ENCODE measurements at places on chromosomes 7 and 10. TPM values are rescaled to one million over a fixed set of nuclear protein-coding genes. Genes with fewer than 3 reads are reported as not detected.

AMZ1 gene
- 1.1 TPM for polyA plus RNA-seq

C7orf57 gene
- polyA plus RNA-seq: not detected

C10orf105 gene
- polyA plus RNA-seq: not detected

DNA sequence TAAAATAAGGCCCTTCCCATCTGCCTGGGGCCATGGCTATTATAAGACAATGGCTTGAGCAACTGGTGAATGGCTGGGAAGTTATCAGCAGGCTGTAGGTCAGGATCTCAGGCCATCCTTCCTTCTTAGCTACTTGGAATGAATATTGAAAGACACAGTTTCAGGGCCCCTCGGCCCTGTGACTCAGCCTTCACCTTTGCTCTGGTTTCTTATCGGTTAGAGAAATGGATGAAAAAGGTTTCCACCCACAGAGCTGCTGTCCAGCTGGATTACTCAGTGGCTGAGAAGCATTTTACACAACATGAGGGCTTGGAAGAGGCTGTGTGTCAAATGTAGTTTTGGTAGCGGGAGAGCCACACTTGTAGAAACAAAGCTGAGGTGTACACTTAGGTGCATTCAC is 9.4 kb downstream of the ACSL5 start:
- peaks cover 3% of the 10 kb centered on the region for H3K36me3 ChIP-seq
- no peaks in the 10 kb centered on the region for H3K27me3 ChIP-seq
- peak overlapping the region; percentile 26 for H3K27ac ChIP-seq
- H3K4me3 ChIP-seq: no peak overlapping the region
- peaks cover 47% of the 10 kb centered on the region for H3K4me1 ChIP-seq

GRCh38 chr7:51278797-51279196 is 37.8 kb downstream of the COBL start:
- no peaks in the 10 kb centered on the region for H3K36me3 ChIP-seq
- no peak overlapping the region for H3K27ac ChIP-seq
- H3K4me1 ChIP-seq: no peaks in the 10 kb centered on the region
- no peak for DNase-seq
- no peaks in the 10 kb centered on the region for H3K27me3 ChIP-seq

DNA sequence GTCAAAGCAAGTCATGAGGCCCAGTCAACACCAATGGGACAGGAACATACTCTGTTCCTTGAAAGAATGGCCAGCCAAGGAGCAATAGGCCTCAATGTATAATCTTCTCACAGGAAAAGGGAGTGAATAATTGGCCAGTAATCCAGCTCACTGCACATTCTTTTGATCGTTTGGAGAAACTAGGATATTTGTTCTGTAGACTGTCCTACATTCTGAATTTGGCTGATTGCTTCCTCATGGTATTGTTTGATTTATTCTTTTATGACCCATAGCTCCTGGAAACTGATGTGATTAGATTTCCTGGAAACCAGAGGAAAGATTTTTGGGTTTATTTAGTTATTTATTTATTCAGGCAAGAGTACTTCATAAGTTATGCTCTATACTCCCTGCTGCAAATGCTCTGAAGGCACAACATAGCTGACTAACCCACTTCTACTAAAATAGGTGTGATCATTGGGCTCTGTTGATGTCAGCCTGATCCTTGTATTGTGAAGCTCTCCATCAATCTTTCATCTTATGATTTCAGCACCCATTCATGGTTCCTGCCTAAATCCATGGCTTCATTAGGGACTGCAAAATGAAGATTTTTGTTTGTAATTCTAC is 745.2 kb downstream of the SUGCT start:
- no peak for DNase-seq
- no peak overlapping the region for H3K27ac ChIP-seq
- H3K27me3 ChIP-seq: no peaks in the 10 kb centered on the region
- H3K36me3 ChIP-seq: no peaks in the 10 kb centered on the region

DNA sequence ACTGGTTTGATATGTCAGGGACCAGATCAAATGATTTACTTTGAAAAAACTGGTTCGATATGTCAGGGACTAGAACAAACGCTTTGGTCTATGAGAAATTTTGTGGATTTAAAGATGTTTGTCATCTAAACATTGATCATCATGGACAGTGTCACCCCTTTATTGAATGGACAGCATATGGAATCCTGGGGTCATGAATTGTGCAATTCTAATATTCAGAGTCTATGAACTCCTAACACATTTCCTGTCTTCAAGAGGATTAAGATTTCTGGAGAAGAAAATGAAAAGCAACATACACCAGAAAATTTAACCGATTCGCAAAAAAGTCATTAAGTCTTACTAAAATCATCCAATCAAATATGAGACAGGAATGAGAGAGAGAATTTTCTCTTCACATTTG is 106.4 kb upstream of the FAM133B start:
- no peak for DNase-seq
- no peaks in the 10 kb centered on the region for H3K27me3 ChIP-seq
- H3K36me3 ChIP-seq: no peaks in the 10 kb centered on the region

DNA sequence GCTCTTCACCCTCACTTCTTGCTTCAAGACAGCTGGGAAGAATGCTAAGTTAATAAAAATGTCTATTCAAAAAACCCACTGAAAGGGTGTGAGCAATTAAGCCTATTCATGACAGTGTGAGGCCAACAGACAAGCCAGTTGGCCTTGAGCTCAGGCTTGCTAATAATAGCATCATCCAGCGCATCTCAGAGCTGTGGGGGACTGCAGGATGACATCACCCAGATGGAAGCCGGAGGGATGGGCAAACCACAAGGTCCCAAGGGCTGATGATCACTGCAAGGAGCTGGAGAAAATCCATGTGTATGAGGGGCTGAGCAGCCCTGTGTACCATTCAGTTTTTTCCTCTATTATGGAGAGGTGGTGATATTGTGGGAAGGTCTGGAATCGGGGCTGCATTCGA is 770.4 kb downstream of the TNS3 start:
- H3K4me1 ChIP-seq: no peaks in the 10 kb centered on the region
- H3K4me3 ChIP-seq: no peak overlapping the region
- H3K36me3 ChIP-seq: no peaks in the 10 kb centered on the region
- DNase-seq: no peak

GRCh38 chr10:31064348-31064747 is 32.7 kb upstream of the ZNF438 start:
- H3K27me3 ChIP-seq: no peaks in the 10 kb centered on the region
- DNase-seq: no peak
- H3K36me3 ChIP-seq: no peaks in the 10 kb centered on the region
- no peak overlapping the region for H3K27ac ChIP-seq
- H3K4me1 ChIP-seq: no peaks in the 10 kb centered on the region

GRCh38 chr10:71465551-71466252 is 69.0 kb downstream of the CDH23 start:
- H3K4me3 ChIP-seq: no peak overlapping the region
- DNase-seq: no peak
- no peak overlapping the region for H3K27ac ChIP-seq
- peaks cover 21% of the 10 kb centered on the region for H3K4me1 ChIP-seq
- no peaks in the 10 kb centered on the region for H3K27me3 ChIP-seq

- H3K4me1 ChIP-seq: no peaks in the 10 kb centered on the region
- H3K4me3 ChIP-seq: no peak overlapping the region
These were observed 639.9 kb downstream of the TYW1 start for GRCh38 chr7:67636348-67637022.

DNA sequence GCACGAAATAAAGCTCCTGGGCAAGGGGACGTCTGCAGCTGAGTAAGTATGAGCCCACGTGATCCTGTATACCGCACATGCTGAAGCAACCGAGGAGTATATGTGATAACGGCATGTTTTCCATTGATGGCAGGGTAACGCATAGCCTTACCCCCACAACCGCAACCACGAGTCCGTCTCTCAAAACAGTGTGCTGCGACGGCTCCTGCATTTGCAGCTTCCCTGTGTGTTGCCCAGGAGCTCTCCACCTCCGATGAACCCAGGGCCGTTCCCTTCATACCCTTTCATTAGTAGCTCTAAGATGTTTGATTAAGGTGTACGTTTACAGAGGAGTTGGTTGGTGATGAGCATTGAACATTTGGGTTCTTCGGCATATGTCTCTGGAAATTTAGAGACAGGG is 69.3 kb downstream of the MGMT start:
- H3K27me3 ChIP-seq: no peaks in the 10 kb centered on the region
- no peak overlapping the region for H3K4me3 ChIP-seq
- peaks cover 7% of the 10 kb centered on the region for H3K4me1 ChIP-seq
- no peak overlapping the region for H3K27ac ChIP-seq

GRCh38 chr7:36945612-36946400 is 221.5 kb upstream of the AOAH start:
- peaks cover 30% of the 10 kb centered on the region for H3K4me1 ChIP-seq
- no peak overlapping the region for H3K27ac ChIP-seq
- no peak for DNase-seq
- no peak overlapping the region for H3K4me3 ChIP-seq
- no peaks in the 10 kb centered on the region for H3K36me3 ChIP-seq

GRCh38 chr7:132255898-132256297 is 320.4 kb downstream of the PLXNA4 start:
- no peak overlapping the region for H3K27ac ChIP-seq
- H3K36me3 ChIP-seq: no peaks in the 10 kb centered on the region
- no peak overlapping the region for H3K4me3 ChIP-seq
- H3K4me1 ChIP-seq: peaks cover 4% of the 10 kb centered on the region
- DNase-seq: no peak

GRCh38 chr7:289756-290553 is at the start of gene FOXL3:
Gene FOXL3, plus strand, starts transcription at chr7:290170. Its CDS starts 0 bp downstream, at chr7:290170.
- peaks cover 8% of the 10 kb centered on the region for H3K27me3 ChIP-seq
- no peaks in the 10 kb centered on the region for H3K36me3 ChIP-seq
- no peaks in the 10 kb centered on the region for H3K4me1 ChIP-seq
- no peak for DNase-seq

All from liver (tissue), 10 donors.